ENCODE measurements at places on chromosomes 11 and 22.

- DNase-seq: no peak
Measured at GRCh38 chr11:35798983-35799382, 136.4 kb downstream of the TRIM44 start.

DNA sequence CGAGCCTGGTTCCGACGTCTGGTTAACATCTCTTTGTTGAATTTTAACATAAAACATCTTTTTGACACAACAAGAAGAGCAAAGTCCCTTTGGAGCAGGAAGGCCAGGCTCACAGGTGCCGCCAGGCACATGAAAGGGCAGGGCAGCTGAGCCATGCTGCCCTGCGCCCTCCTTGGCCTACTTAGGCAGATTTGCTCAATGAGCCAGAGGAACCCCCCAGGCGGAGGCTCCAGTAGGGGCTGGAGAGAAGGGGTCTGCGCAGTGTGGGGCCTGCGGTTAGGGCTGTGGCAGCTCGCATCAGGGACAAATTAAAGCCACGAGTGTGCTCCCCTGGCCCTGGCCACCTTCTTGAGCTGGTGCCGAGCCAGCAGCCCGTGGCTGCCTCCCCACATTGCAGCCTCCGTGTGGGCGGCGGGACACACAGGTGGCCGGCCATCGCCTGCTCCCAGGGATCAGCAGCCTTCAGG, 9.9 kb upstream of the SLC22A12 start:
- DNase-seq: no peak

DNA sequence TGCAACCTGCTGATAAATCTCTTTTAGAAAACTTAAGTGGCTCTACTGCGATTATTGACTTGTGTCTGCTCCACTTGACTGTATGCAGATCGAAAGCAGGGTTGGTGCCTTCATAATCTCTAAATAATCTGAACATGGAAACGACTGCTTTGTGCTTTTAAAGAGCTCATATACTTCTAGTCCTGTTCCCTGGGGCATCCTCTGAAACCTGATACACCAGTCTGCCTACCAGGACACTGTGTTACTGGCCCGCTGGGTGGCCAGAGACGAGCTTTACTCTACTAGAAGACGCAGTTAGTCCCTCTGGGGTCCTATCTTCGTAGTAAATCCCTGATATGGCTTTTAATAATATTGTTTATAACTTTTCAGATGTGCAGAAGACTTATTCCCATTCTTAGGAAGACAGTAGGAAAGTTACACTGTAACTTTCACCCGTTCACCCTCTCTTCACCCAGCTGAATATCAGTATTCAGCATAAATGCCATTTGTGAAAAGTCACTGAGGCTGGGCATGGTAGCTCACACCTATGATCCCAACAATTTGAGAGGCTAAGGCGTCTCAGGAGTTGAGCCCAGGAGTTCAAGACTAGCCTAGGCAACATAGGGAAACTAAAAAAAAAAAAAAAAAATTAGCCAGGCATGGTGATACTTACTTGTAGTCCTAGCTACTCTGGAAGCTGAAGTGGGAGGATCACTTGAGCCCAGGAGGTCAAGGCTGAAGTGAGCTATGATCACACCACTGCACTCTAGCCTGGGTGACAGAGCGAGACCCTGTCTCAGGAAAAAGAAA, 9.0 kb upstream of the HTR3B start:
- DNase-seq: no peak

- DNase-seq: no peak
Measured at GRCh38 chr22:48567213-48567975, 1260.3 kb downstream of the BRD1 start.

GRCh38 chr22:26767351-26768155, 110.2 kb downstream of the MIAT start:
- DNase-seq: no peak

DNA sequence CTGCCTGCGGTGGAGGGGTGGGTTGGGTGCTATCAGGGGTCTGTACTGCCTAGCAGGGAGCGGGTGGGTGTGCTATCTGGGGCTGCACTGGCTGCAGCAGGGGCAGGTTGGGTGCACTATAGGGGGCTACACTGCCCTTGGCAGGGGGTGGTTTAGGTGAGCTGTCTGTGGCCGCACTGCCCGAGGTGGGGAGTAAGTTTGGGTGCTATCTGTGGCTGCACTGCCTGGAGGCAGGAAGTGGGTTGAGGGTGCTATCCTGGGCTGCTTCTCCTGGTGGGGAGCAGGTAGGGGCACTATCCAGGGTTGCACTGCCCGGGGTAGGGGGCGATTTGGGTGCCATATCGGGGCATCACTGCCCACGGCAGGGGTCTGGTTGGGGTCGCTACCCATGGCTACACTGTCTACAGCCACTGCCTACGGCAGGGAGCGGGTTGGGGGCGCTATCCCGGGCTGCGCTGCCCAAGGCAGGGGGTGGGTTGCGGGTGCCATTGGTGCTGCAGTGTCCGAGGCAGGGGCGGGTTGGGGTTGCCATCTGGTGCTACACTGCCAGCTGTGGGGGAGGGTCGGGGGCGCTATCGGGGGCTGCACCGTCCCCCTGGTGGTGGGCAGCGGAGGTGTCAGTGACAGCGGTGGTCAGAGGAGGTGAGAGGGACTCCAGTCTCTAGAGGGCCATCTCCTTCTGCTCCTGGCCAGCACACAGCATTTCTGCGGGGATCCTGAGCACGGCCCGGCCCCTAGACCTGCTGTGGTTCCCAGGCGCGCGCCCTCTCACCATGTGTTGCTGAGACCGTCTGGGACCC, 1.3 kb upstream of the RFPL2 start:
- DNase-seq: no peak

DNA sequence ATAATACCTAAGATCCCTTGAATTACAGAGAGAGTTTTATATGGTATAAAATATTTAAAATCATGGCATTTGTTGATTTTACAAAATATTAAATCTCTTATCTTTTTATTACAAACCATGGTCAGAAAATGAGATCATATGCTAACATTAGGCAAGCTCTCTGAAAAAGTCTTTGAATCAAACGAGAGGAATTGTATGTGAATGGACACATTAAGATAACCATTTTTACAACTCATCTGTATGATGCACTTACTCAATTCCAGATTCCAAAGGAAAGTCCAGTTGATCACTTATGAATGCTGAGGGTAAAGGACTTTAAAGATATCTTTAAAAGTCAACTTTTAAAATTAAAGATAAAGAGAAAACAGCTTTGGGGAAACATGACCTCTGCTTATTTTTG, 83.5 kb upstream of the LUZP2 start:
- no peak for DNase-seq

DNA sequence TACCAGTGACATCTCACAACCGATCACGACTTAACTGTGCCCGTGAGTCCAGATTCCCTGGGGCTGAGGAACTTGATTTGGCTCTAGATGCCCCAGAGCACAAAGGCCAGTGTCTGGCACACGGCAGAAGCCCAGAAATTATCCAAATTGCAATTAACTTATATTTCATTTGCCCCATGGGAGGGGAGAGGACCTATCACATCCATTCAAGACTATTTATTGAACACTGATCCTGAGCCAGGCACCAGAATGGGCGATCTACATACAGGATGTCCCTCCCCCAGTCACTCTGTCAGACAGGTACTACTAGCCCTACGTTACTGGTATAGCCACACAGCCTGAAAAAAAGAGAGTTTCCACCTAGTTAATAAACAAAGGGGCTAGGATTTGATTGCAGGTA, 5.1 kb downstream of the DNAL4 start:
- no peak for DNase-seq

GRCh38 chr11:60240662-60241061, 2.3 kb downstream of the MS4A4E start:
- no peak for DNase-seq

DNA sequence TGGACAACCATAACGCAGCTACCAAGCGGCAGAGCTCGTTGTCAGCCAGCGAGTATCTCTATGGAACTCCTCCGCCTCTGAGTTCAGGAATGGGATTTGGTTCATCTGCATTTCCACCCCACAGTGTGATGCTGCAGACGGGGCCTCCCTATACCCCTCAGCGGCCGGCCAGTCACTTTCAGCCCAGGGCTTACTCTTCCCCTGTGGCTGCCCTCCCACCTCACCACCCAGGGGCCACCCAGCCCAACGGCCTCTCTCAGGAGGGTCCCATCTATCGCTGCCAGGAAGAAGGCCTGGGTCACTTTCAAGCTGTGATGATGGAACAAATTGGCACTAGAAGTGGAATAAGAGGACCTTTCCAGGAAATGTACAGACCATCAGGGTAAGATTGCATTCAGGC, 14.1 kb upstream of the SLC25A18 start:
- no peak for DNase-seq

DNA sequence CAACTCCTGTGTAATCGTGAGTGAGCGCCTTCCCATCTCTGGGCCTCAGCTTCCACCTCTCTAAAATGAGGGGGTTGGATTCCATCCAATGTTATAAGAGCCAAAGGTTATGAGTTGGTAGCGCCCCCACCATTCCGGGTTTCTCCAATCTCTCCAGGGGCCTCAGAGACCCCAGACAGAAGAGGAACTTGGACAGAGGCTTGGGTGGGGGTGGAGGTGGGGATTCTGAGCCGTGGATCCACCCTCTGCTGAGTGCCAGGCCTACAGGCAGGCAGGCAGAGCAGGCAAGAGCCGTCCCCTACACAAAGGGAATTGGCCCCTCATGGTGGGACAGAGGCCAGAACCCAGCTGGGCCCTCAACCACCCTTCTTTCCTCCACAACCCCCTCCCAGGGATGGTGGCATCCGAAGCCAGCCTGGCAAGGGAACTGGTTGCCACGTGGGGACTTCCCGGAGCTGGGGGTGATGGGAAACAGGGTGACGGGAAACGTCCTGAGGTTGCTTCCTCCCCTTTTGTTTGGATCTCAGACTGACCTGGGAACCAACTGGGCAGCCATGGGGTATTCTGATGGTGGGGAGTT, 31.8 kb downstream of the TXN2 start:
- no peak for DNase-seq

GRCh38 chr11:116703421-116703820, 69.4 kb downstream of the BUD13 start:
- no peak for DNase-seq

GRCh38 chr22:50314081-50314454, 6.6 kb upstream of the PLXNB2 start:
- DNase-seq: no peak

- no peak for DNase-seq
Measured at GRCh38 chr11:73379189-73379880, 3.1 kb downstream of the RELT start.

DNA sequence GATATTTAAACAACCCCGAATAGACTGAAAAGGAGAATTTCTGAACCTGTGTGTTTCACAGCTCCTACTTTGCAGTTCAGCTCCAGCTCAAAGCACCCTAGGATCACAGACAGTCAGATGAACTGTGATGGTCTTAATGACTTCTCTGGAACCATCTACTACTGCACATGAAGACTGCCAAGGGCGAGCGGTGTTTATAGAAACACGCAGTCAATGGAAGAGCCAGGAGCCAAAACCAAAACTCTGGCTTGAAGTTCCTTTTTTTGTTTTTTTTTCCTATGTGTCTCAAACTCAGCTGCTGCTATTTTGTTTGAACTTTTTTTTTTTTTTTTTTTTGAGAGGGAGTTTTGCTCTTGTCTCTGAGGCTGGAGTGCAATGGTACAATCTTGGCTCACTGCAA, 382.6 kb upstream of the SYN3 start:
- DNase-seq: no peak

- peak; percentile 39 for DNase-seq
Measured at GRCh38 chr22:29139965-29140782, 65.5 kb upstream of the EMID1 start.

GRCh38 chr11:8384199-8384821, 120.6 kb upstream of the LMO1 start:
- DNase-seq: peak; percentile 47
